ENCODE measurements at places on chromosomes 6 and 20.
A peak's percentile ranks its signal among the peaks of the same experiment; 100 is the strongest.

DNA sequence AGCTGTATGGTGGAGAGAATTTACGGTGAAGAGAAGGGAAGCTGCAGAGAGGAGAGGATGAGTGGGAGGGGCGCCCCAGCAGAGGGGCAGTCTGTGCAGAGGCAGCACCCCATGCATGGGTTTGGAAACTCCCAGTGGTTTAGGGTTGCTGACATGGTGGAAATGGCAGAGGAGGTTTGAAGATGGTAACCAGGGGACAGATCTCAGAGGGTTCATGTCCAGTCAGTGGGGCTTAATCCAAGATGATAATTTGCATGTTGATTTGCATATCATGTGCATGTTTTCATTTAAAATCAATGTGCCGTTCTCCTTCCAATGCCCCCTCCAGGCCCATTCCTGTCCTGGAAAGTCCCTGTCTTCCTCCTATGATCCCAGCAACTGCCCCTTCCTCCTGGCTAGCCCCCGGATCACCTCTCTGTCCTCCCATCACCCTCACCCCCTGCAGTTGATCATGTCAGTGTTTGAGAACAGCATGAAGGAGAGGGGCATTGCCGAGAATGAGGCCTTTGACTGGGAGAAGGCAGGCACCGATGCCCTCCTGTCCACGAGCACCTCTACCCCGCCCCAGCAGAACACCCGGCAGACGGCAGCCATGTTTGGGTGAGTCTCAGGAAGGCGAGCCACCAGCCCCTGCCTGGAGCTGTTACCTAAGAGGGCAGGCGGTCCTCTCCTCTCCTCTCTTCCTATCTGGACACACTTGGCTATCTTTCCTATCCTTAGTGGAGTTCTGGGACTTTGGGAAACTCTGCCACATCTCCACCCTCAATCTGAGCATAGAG is 14.3 kb downstream of the TTBK1 start:
- DNase-seq, result no peak

- no peak for DNase-seq
These were observed 953.4 kb downstream of the KIF16B start for GRCh38 chr20:15619816-15620215.

- DNase-seq, result no peak
These were observed 17.3 kb downstream of the BNIP5 start for GRCh38 chr6:36319436-36319762.

GRCh38 chr20:9236458-9236857 is 167.6 kb downstream of the PLCB4 start:
- no peak for DNase-seq

GRCh38 chr6:1695546-1696462 is 86.1 kb downstream of the FOXC1 start:
- DNase-seq, result no peak

- no peak for DNase-seq
These were observed 53.3 kb downstream of the RNASET2 start for GRCh38 chr6:166903027-166903426.

GRCh38 chr6:83459663-83460062 is 28.8 kb upstream of the ME1 start:
- no peak for DNase-seq

GRCh38 chr20:19978511-19979210 is 38.5 kb upstream of the NAA20 start:
- no peak for DNase-seq

- no peak for DNase-seq
These were observed 90.9 kb downstream of the CAP2 start for GRCh38 chr6:17484201-17484849.

DNA sequence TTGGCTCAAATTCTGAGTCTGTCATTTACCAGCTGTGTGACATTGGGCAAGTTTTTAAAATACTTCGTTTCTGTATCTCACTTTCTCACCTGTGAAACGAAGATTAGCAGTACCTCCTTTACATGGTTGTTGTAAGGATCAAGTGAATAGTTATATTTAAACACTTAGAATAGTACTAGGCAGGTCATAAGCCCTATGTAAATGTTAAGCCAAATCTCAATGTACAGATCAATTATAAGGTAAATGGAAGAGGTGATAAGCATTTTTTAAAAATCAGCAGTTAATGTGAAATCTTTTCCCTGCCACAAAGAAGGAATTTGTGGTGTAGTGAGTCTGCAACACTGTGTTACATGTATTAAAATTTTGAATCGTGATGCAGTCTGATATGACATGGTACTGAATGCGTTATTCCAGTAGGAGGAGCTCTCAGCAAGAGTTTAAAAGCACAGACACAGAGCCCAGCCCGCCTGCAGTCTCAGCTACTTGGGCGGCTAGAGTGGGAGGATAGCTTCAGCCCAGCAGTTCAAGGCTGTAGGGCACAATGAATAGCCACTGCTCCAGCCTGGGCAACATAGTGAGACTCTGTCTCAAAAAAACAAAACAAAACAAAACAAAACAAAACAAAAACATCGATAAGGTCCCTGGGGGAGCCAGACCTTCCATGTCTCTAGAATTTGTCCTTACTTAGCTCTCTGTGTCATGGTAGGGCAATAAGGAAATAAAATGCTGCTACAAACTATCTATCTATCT is 46.0 kb downstream of the GTF2H5 start:
- peak; percentile 40 for DNase-seq

- peak; percentile 50 for DNase-seq
These were observed 22.9 kb downstream of the ARHGAP18 start for GRCh38 chr6:129686941-129687627.

GRCh38 chr20:64214113-64214512 is 41.4 kb upstream of the PCMTD2 start:
- DNase-seq, result no peak

DNA sequence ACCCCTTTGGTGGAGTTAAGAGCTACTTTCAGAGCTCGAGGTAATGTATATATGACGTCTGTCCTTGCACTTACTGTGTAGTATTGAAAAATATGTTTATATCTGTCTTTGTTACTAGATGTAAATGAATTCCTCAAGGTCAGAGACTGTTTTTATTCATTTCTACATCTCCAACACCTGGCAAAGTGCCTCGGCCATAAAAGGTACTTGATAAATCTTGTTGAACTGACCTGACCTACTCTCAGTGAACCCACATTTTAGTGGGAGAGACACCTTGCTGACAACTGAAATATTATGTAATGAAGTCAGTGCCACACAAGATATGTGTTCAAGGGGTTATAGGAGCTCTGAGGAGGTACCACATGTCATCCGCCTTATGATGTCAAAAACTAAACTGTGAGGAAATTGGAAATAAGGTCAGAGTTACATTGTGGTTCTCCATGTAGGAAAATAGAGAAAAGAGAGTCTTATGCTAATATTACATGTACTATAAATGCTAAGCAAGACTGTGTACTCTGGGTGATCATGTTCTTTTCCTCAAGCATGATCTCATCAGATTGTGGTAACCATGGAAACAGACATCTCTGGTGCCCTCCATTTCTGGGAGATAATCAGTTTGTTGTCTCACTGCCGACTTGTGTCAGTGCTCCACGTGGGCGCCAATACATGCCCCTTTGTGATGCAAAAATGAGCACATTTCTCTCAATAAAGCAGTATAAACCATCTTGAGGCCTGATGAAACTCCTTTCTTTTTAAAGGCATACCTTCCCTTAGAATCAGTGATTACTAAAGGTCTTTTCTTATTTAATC is 5.7 kb upstream of the TMEM30A start:
- no peak for DNase-seq

DNA sequence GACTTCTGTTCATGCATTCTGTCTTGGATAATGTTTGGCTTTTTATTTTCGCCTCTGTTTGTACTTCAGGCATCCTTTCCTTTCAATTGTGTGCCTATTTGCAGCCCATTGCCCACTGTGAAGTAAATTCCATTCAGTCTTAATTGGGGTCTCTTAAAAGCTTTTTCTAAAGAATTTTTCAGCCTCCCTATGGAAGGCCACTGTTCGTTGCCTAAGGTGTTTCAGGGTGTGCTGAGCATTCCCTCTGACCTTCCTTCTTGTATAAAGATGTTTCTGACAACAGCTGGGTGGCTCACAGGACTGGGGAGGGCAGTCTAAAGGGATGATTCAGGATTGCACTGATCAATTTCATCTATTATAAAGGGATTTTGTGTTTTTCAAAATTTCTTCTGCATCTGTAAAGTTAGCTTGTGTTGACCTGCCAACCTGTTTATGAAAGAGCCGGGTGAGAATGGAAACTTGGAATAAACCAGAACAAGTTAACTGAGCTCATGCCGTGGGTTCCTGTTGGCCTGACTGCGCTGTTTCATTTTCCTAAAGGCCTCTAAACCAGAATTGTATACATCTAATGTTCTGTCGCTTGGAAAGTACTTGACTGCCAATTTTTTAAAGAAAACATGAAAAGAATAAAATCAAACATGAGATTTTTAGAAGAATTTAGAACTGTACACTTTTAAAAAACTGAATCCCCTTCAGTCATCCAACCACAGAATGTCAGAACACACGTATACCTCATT is 14.3 kb downstream of the PHACTR2 start:
- DNase-seq, result no peak

DNA sequence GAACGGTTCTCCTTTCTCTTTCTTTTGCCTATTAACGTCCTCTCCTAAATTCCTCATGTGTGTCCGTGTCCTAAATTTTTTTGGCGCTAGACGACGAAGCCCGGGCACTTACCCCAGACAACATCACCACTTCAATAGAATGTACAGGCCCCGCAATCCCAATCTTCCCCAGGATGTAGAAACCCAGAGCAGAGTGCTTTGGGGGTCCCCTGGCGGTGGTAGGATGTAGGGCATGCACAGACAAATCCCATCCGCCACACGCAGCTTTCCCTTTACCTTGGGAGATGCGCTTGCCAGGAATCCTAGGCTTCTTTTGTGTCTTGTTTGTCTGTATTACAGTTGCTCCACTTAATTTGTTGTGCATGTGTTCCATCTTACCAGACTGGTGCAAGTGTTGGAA is 417.3 kb upstream of the ARID1B start:
- DNase-seq, result no peak

- no peak for DNase-seq
These were observed 537.4 kb upstream of the BTBD3 start for GRCh38 chr20:11380283-11380682.
